ENCODE measurements at places on chromosomes 11 and 22.

DNA sequence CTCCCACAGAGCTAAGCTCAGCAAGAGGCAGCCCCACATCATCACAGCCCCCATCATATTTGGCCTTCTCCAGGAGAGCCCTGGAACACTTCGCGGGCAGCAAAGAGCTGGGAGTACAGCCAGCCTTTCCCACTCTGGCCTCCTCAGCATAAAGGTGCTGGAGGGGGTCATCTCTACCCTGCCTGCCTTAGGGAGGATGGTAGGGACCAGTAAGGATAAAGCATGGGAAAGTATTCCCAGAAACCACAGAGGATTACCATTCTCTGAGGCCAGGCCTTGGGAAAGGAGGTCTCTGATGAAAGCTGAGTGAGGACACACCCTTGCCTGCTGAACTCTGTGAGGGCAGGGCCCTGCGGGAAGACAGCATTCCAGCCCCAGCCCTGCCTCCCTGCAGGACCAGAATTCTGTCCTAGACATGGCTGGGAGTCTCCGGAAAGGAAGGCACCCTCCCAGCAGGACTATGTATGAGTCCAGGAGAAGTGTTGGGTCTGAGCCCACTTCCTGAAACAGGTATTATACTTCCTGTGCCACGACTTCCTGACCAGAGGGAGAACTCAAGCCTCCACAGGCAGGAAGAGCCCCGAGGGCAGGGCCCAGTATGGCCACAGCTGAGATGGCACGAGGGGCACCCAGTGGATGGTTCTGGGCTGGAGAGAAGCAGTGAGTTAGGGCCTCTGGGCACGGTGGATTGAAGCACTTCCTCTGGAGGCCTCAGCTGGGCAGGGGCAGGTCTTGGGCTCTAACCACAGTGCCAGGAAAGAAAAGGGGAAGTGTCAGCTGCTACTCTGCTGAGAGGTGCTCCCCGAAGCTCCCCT is 12.9 kb upstream of the CASTOR1 start:
- no peak for DNase-seq

GRCh38 chr11:126663749-126664592 is 308.5 kb downstream of the ST3GAL4 start:
- no peak for DNase-seq

- DNase-seq = peak; percentile 70
Measured at GRCh38 chr22:17774206-17774925, at the start of gene BID. Gene BID, minus strand, starts transcription at chr22:17774469. Its CDS starts 24,353 bp downstream, at chr22:17750116.

GRCh38 chr11:73866095-73866579 is 10.5 kb downstream of the COA4 start:
- DNase-seq = no peak

- no peak for DNase-seq
Measured at GRCh38 chr22:35502836-35503235, 37.8 kb upstream of the RASD2 start.

- DNase-seq = peak; percentile 66
Measured at GRCh38 chr22:41532908-41533825, 11.1 kb downstream of the POLR3H start.

GRCh38 chr11:67194096-67194495 is 72.2 kb upstream of the GRK2 start:
- DNase-seq = no peak

DNA sequence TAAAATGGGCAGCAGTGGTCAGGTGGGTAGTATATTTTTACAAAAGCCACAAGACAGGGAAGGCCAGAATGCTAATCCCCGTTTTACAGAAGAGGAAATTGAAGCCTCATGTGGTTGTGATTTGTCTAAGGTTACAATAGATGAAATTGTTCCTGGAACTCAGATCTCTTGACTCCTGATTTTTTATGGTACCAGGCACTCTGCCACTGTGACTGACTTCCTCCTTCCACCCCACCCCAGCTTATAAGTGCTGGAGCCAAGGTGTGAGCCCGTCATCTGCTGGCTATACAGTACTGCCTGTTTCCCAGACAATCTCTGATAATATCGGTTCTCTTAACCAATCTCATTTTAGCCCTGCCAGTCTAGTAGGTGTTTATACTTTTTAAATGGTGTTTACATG is 1.9 kb downstream of the SLC5A1 start:
- DNase-seq = no peak

- DNase-seq = no peak
Measured at GRCh38 chr11:93969925-93970922, 50.9 kb upstream of the HEPHL1 start.

DNA sequence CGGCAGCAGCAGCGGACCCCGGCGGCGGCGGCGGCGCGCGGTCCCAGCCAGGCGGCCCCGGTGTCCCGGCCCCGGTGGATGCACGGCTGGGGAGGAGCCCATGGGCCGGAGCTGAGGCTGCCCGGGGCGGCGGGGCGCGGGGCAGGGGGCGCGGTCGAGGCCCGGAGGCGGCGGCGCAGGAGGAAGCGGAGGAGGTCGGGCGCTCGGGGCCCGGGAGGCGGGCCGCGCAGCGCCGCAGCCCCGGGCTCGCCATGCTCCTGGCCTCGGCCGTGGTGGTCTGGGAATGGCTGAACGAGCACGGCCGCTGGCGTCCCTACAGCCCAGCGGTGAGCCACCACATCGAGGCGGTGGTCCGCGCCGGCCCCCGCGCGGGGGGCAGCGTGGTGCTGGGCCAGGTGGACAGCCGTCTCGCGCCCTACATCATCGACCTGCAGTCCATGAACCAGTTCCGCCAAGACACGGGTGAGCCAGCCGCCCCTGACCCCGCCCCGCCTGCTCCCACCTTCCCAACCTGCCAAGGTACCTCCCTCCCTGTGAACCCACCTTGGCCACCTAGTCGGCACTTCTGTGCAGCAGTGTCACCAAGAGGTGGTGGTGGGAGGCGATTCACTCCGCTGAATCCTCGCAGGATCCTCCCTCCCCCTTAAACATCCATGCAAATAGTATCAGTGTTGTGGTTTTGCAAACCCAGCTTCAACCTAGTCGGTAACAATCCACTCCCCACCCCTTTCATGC is 580 bp downstream of the DTX4 start:
- peak; percentile 3 for DNase-seq

DNA sequence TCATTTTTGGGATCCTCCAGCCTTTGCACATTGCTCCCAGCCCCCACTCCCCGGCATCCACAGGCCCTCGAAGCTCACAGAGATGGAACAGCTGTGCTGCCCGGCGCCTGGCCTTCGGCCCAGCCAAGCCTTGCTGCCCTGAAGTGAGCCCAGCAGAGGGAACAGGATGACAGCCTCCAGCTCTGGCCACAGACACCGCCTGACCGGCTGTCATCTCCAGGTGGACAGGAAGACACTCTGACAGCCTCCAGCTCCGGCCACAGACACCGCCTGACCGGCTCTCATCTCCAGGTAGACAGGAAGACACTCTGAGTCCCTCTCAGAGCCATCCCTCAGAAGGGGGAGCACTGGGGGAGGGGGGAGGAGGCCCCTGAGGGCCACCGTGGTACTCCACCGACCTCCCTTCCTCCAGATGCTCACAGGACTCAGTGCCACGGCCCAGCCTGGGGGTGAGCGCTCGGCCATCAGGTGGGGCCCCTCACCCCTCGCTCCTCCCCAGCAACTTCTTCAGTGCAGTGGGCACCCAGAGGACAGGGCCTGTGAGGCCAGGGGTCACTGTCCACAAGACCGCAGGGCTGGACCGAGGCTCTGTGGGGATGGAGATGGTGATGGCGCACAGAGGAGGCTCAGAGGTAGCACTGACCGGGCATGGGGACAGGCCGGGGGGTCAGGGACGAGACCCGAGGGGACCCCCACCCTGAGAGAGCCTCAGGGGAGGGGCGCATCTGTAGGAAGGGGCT is 58.6 kb downstream of the BRD1 start:
- no peak for DNase-seq

GRCh38 chr11:14634813-14635212 is 8.8 kb upstream of the PDE3B start:
- DNase-seq = no peak

DNA sequence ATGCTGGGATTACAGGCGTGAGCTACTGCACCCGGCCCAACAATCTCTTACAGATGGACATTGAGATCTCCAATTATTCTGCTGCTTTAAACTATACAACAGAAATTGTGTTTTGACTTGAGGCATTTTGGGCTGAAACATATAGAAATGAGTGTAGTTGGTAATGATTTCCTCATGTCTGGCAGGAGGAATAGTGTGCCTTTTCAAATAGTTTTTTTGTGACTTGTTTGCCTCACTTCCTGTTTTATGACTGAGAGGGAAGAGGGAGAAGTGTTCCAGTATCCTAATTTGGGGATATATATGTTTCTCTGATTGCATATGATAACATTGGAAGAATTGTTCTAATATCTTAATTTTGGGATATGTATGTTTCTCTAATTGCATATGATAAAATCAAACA is 40.2 kb downstream of the EP300 start:
- no peak for DNase-seq

DNA sequence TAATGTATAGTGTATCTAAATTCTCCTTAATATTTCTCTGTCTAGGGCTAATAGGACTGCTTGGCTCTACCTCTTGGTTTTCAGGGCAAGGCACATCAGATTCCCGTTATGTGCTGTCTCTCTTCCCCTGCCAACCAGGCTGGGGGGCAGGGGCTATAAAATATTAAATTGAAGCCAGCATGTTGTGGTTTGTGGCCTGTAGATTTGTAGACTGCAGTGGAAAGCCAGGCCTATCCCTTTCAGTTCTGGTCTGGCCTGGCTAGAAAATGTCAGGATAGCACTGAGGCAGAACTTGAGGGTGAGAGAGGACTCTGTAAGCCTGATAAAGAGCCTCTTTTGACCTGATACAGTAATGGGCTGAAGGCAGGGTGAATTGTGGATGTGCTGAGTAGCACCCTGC is 14.4 kb upstream of the GRK2 start:
- DNase-seq = no peak

Measured in CD4-positive, alpha-beta T cell treated with Interleukin-1 beta for 1 hour (primary cell).